ENCODE measurements at places on chromosomes 12 and 14. TPM values are rescaled to one million over a fixed set of nuclear protein-coding genes. Genes with fewer than 3 reads are reported as not detected.
A peak's percentile ranks its signal among the peaks of the same experiment; 100 is the strongest.

The IFNG-AS1 gene
- total RNA-seq: not detected

The ETV6 gene
- 6.1 TPM for total RNA-seq

DNA sequence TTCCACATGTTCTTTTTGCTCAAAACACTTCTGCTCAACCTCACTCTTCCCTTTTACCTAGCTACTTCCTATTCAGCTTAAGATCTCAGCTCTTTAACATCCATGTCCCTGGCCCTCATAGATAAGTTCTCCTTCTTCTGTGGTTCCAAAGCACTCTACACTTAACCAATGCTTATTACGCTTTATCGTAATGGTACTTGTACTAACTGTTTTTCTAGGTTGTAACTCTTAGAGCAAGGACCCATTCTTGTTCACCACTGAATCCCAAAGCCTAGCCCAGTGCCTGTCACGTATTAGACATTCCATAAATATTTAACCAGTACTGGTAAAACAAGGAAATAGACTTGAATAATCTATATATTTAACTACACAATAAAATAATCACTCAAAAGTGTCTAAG lies 5.3 kb downstream of the SLC41A2 start:
- no peak for DNase-seq

DNA sequence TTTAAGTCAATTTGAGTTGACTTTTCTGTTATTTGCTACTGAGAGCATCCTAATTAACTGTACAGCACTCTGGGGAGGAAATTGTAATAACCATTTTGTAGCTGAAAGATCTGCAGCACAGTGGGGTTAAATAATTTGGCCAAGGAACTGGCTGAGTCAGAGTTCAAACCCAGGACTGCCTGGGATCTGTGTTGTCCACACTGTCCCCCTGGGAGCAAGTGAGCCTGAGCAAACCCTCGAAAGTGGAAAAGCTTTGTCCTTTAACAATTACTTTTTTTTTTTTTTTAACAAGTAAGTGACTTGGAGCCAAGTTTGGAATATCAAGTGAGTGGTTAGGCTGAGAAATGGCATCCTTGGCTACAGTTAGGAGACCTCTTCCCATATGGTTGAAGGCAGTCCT lies 247.2 kb upstream of the CCDC196 start:
- DNase-seq: no peak

DNA sequence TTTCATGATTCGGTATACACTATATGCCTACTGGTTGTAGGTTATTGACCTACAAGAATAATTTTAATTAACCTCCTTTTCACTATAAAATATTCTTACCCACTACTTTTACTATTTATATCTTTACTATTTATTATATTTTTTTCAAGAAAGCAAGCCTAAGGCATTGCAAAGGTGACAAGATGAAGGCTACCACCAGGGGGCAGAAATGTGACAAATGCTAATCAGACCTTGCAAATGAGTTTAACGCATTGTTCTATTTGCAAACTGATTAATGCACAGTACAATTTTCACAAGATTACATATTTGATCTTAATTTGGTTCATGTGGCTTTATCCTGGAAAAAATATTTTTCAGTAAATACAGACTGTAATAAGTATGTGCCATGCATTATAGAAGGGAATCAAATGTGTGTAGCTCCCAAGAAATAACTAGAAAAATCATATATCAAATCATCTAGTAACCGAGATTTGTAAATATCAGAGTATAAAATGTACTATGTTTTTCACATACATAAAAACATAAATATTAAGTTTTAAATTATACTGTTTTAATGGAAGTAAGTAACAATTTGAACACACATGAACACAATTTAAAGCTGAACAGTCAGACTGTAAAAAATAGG lies 107.0 kb downstream of the ADAMTS20 start:
- peak; percentile 39 for DNase-seq

- no peak for DNase-seq
These were observed 15.6 kb upstream of the MCRS1 start for GRCh38 chr12:49583366-49584094.
